ENCODE measurements at places on chromosomes 5 and 9.

DNA sequence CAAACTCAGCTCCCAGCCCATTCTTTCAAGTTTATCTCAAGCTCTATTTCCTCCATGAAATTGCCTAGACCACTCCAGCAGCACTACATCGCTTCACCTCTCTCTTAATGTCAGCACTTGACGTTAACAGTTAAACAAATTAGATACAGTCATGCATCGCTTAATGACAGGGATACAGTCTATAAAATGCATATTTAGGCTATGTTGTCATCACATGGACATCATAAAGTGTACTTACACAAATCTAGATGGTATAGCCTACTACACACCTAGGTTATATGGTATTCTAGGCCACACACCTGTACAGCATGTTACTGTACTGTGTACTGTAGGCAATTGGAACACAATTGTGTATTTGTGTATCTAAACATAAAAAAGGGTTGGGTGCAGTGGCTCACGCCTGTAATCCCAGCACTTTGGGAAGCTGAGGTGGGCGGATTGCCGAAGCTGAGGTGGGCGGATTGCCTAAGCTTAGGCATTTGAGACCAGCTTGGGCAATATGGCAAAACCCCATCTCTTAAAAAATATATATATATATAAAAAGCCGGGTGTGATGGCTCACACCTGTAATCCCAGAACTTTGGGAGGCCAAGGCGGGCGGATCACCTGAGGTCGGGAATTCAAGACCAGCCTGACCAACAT lies 13.4 kb upstream of the PCSK5 start:
- no peak for DNase-seq

- no peak for DNase-seq
Observed at GRCh38 chr5:38796742-38797108, 49.1 kb upstream of the OSMR start.

DNA sequence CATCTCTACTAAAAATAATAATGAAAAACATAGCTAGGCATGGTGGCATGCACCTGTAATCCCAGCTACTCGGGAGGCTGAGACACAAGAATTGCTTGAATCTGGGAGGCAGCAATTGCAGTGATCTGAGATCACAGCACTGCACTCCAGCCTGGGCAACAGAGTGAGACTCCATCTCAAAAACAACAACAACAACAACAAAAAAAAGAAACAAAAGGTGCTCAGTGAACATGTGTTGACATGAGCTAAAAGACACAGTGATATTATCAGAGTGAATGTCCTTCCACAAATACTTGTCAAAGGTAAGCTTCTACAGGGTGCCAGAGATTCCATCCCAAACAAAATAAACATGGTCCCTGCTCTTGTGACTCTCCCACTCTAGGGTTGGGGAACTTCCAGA lies 75.2 kb upstream of the LMX1B start:
- no peak for DNase-seq

- no peak for DNase-seq
Observed at GRCh38 chr9:33455945-33456344, 8.6 kb upstream of the AQP3 start.

GRCh38 chr9:35518225-35518821 lies 28.4 kb downstream of the RUSC2 start:
- peak; percentile 87 for DNase-seq

GRCh38 chr9:12643686-12644085 lies 49.5 kb upstream of the TYRP1 start:
- DNase-seq: no peak
